ENCODE measurements at places on chromosomes 1 and 21.
A peak's percentile ranks its signal among the peaks of the same experiment; 100 is the strongest.

- peak; percentile 33 for DNase-seq
Measured at GRCh38 chr1:62333441-62333840, 14.2 kb upstream of the KANK4 start.

GRCh38 chr21:27220416-27220815 lies 253.5 kb upstream of the ADAMTS5 start:
- no peak for DNase-seq

- DNase-seq = peak; percentile 41
Measured at GRCh38 chr1:47797575-47797974, 199.6 kb downstream of the TRABD2B start.

GRCh38 chr1:146039844-146040194 lies 18.3 kb upstream of the HJV start:
- no peak for DNase-seq

- DNase-seq = no peak
Measured at GRCh38 chr1:110341146-110341871, 2.1 kb downstream of the RBM15 start.

DNA sequence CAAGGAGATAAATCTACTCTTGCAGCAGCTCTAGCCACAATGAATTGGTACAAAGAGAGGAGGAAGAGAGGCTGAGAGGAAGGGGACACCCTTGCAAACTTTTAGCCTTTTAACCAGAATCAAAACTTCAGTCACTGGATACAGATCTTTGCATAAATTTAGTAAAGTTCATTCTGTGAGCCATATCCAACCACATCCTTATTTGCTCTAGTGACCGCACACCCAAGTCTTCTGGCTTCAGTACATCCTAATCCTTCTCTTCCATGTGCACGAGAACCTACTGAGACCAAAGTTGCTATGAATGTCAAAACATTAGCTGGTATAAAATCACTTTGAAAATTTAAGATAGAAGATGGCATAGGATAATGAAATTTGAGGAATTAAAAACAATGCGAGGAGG lies 21.9 kb upstream of the PLD5 start:
- DNase-seq = no peak

GRCh38 chr1:241235256-241235897 lies 121.6 kb downstream of the RGS7 start:
- DNase-seq = no peak

GRCh38 chr1:29502225-29502910 lies 266.0 kb downstream of the PTPRU start:
- DNase-seq = no peak

DNA sequence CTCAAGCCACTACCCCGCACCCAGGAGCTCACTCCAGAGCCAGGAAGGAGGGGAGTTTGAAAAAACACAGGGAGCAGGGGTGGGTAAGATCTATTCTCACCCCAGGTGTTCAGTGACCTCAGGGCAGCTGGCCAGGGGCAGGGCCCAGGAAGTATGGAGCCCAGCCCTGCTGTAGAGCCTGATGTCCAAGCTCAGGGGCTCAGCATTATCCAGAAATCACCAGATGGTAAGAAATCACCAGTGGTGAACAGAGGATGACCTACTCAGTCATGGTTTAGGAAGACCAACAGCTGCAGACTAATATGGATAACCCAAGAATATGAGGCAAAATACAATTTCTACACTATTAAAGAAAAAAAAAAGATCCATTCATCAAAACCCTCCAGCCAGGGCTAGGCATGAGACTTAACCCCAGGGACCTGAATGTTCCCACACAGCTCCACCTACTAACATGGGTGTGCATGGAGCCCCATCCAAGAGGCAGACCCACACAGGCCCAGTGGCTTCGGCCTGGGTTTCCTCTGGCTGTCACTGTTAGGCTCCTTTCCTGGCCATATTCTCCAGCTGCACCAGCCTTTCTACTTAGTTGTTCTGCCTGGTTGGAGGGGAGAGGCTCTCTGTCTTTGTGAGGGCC lies 67.6 kb downstream of the KCNN3 start:
- no peak for DNase-seq

DNA sequence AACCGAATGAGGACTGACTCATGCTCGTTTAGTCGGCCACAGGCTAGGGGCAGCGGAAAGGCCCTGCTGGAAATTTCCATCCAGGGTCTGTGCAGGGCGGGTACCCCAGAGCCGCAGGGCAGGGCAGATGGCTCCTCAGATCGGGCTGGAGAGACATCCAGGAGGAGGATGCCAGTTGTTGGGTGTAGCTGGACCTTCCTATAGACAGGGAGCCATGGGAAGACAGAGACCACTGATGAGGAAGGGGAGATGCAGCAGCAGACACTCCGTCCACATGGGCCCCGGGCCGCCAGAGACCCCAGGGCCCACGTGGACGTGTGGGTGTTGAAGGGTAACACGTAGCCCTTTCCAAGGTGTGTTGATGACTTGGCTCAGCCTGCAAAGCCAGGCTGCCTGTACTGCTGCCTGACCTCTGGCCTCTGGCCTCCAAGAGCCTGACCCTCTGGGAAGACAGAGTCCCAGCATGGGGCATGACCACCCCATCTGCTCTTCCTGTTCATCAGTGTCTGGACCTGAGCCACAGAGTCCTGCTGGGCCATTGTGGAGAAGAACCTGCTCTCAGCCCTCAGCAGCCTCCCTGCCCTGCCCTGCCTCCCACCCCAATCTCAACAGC lies 4.8 kb downstream of the GNG4 start:
- no peak for DNase-seq

- DNase-seq = no peak
Measured at GRCh38 chr1:200628223-200628881, 7.8 kb upstream of the KIF14 start.

GRCh38 chr1:11453742-11454491 lies 25.0 kb upstream of the DISP3 start:
- no peak for DNase-seq

- DNase-seq = no peak
Measured at GRCh38 chr1:13714851-13715250, 14.9 kb downstream of the PRDM2 start.

GRCh38 chr21:37253991-37254390 lies 13.1 kb downstream of the VPS26C start:
- DNase-seq = peak; percentile 37

DNA sequence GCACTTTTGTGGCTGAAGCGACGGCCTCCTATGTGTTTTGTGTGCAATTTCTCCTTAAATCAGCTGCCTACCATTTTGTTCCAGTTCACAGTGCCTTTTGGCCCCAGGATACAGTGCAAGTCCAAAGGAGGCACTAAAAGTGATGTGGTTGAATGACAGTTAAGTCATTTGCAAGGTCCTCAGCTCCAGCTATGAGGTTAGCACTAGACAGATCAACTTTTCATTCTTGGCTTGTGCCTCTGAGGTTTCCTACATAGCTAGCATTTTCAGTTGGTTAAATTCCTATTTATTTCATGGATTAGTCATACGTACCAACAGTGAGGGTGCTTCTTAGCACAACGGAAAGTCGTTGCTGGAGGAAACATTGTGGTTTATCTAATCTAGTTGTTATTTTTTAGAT lies 59.3 kb upstream of the NTPCR start:
- DNase-seq = peak; percentile 96

- DNase-seq = no peak
Measured at GRCh38 chr1:84912726-84913554, 19.9 kb upstream of the LPAR3 start.

GRCh38 chr1:91804546-91805023 lies 81.4 kb downstream of the TGFBR3 start:
- peak; percentile 89 for DNase-seq

DNA sequence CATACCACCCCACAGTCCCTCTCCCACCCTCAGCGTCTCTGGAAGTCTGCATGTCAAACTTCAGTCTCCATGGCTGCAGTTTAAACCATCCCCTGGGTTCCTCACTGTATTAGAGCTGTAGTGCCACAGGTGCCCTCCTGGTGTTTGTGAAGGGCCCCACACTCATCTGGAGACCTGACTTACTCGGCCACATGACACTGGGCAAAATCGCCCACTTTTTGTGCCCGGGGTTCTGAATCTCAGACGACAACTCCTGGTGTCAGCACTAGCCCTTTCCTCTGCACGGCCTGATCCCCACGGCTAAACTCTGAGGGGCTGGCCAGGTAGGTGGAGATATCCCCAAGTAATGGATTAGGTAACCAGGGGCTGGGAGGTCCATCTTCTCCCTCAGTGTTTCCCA lies 6.5 kb downstream of the INKA2 start:
- DNase-seq = no peak

GRCh38 chr1:58664881-58665280 lies 35.0 kb downstream of the MYSM1 start:
- no peak for DNase-seq

DNA sequence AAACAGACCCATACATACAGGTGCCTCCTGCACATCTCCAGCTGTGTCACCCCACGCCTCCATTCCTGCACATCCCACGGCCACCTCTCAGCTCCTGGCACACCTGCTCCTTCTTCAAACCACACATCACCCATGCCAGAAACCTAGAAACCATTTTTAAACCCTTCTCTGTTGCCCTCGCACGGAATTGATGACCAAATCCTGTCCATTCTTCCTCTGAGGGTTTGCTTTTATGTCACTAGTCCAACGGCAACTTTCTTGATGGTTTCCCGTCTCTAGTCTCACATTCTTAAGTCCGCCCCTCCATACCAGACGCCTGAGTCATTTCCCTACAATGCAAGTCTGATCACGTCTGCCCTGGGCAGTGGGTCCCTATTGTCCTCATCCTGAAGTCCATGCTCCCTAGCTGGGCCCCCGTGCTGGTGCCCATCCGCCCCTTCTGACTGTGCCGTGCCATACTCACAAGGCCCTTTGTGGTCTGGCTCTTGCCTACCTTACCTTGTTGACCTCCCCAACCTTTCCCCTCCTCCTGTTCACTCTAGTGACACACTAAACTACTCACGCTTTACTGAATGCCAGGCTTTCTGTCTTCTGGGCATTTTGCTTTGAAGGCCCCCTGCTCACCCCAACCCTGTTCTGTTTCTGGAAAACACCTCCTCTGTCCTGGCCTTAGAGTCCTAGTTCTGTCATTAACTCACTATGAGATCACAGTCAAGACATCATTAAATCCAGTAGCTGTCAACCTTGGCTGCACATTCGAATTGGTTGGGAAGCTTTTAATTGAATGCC lies 17.6 kb downstream of the SLC2A1 start:
- DNase-seq = peak; percentile 97

DNA sequence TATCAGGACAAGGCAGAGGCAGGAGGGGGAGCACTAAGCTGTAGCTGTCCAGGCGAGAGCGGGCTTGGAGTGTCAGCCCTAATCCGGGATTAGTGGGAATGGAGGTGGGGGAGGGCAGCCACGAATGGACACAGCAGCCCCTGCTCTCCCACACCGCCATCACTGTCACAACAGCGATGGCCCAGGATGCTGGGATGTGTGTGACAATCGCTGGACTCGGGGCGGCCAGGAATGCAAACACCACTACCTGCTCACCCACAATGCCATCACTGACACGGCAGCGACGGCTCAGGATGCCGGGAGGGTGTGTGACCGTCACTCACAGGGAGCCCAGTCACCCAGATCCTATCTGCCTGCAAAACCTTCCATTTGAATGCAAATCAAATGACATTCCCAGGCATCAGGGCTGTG lies 2.9 kb downstream of the C2CD2 start:
- no peak for DNase-seq

GRCh38 chr1:14710331-14710730 lies 111.8 kb downstream of the KAZN start:
- DNase-seq = no peak

GRCh38 chr21:15061747-15062605 lies 2.8 kb downstream of the NRIP1 start:
- DNase-seq = no peak

DNA sequence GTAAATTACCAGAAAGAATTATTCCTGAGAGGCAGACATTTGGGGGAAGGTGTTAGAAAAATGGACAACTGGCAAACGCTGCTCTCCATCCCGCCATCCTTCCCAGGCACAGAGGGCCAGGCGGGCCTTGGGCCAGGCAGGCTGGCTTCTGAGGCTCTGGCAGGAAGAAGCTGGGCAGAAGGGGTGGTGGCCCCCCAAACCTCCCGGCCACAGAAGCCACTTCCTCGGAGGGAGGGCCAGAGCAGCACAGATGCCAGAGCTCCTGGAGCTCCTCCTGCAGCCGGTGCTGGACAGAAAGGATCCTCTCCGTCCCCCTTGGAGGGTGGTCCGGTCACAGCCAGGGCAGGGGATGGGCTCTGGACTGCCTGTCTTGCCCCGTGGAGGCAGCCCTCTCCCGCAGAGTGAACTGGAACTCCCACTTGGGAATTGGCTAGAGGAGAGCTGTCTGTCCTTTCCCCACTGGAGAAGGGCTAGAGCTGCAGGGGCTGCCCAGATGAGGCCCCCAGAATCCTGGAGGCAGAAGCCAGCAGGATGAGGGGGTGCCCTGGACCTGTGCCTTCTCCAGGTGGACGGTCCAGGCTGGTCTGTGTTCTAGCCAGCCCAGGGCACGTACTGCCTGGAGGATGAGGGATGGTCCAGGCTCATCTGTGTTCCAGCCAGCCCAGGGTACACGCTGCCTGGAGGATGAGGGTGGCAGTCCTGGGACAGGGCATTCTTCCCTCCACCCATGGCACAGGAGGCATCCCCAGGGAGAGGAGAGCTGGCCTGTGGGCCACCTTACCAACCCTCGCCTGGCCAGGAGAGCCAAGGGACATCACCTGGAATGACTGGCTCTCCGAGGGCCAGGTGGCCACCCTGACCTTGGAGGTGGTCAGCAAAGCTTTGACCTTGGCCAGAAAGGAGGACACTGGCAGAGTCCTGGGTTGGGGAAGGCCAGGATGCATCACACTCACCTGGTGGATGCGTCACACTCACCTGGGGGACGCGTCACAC lies 47.4 kb upstream of the ACTRT2 start:
- no peak for DNase-seq

- no peak for DNase-seq
Measured at GRCh38 chr1:161265305-161265704, 6.8 kb downstream of the PCP4L1 start.

DNA sequence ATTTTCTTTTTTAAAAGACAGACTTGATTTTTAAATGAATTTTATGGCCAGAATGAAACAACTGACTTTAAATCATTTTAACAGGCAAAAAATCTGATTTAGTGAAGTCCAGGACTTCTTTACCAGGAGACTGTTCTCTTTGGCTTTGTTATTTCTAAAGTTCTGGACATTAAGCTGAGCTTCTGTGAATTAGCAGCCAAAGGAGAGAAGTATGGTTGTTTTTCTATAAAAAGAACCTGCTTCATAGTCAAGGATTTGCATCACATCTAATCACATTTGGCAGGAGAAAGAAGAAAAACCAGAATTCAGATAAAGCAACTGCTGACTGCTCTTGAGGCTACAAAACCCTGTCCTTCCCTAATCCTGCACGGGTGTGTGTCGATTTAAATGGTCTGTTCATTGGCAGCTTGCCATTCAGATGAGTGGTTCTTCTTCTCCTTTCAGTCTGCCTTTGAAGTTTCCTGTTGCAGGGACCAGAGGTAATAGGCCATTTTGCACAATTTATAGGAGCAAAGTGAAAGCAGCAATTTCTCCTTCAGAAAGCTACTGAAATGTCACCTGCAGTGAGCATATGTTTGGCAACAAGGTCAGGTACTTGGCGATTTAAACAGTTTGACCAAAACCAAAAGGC lies 215.4 kb downstream of the OLFM3 start:
- peak; percentile 14 for DNase-seq

DNA sequence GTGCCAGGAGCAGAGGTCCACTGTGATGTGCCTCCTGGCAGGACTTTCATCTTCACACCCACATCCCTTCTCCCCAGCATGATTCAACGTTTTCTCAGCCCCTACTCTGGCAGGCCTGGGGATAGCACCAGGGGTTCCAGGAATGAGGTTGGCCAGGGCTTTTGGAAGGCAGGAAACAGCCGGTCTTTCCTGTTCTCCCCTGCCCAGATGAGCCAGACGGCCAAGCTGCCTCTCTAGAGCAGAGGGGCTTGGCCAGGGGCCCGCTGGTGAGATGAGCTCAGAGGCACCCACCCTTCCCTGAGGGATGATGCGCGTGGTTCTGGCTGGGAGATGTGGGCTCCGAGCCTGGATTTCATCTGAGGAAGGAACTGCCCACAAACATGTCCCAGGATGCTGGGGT lies 4.3 kb upstream of the MFAP2 start:
- peak; percentile 95 for DNase-seq
